ENCODE measurements at places on chromosomes 6 and 20. TPM values are rescaled to one million over a fixed set of nuclear protein-coding genes. Genes with fewer than 3 reads are reported as not detected.

GRCh38 chr6:35166116-35166515, 25.0 kb upstream of the TCP11 start:
- no peak overlapping the region for H3K27ac ChIP-seq
- H3K36me3 ChIP-seq = peaks cover 7% of the 10 kb centered on the region
- H3K4me3 ChIP-seq = no peak overlapping the region
- H3K4me1 ChIP-seq = peaks cover 24% of the 10 kb centered on the region

DNA sequence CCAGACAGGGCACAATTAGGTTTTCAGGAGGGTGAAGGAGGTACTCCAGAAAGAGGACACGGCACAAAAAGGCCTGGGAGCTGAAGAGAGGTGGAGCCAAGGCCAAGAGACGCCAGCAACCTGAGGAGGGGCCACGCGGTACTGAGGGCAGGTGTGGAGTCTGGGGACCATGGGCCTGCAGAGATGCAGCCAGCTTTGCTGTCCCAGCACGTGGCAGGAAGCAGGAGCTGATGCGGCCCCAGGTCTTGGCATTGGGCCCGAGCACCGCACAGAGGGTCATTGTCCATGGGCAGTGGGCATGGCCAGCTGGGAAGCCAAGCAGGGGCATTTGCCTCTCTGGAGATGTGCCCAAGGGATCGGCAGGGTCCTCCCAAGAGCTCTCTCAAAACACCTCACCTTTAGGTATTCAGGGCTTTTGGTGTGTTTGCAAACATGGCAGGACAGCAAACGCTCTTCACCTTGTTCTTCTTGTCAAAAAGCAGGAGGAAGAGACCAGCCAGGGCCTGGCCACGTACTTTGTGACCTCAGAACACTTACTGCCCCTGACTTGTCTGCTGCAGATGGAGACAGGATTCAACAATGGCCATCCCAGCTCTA, 1.4 kb upstream of the BPIFB1 start:
- H3K36me3 ChIP-seq = no peaks in the 10 kb centered on the region
- peaks cover 29% of the 10 kb centered on the region for H3K27me3 ChIP-seq
- no peak for DNase-seq

GRCh38 chr20:59604741-59605600, 631 bp downstream of the PHACTR3 start:
- H3K27ac ChIP-seq = no peak overlapping the region
- H3K27me3 ChIP-seq = peaks cover 5% of the 10 kb centered on the region
- H3K4me1 ChIP-seq = no peaks in the 10 kb centered on the region
- no peak overlapping the region for H3K4me3 ChIP-seq

- DNase-seq = no peak
- no peaks in the 10 kb centered on the region for H3K27me3 ChIP-seq
- no peak overlapping the region for H3K27ac ChIP-seq
Measured at GRCh38 chr6:81741689-81742088, 10.8 kb downstream of the TENT5A start.

AHI1 gene
- 24.5 TPM for total RNA-seq

DNA sequence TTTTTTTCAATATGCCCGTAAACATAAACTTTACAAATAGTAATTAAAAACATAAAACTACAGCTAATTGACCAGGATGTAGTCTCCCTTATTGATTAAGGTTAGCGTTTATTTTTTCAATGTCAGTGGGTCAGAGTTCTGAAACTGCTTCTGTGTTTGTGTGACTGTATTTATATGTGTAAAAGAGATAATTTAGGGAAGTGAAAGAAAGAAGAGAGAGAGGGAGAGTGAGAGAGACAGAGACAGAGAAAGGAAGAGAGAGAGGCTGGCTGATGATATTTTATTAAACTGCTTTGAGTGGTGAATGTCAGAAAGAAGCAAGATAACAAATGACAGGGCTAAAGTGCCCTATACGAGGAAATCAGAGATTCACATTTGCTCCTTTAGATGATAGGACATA, 266.1 kb upstream of the PTCHD4 start:
- H3K27me3 ChIP-seq = no peaks in the 10 kb centered on the region
- peaks cover 2% of the 10 kb centered on the region for H3K4me1 ChIP-seq
- no peak for DNase-seq
- H3K4me3 ChIP-seq = no peak overlapping the region
- no peaks in the 10 kb centered on the region for H3K36me3 ChIP-seq
- no peak overlapping the region for H3K27ac ChIP-seq

DNA sequence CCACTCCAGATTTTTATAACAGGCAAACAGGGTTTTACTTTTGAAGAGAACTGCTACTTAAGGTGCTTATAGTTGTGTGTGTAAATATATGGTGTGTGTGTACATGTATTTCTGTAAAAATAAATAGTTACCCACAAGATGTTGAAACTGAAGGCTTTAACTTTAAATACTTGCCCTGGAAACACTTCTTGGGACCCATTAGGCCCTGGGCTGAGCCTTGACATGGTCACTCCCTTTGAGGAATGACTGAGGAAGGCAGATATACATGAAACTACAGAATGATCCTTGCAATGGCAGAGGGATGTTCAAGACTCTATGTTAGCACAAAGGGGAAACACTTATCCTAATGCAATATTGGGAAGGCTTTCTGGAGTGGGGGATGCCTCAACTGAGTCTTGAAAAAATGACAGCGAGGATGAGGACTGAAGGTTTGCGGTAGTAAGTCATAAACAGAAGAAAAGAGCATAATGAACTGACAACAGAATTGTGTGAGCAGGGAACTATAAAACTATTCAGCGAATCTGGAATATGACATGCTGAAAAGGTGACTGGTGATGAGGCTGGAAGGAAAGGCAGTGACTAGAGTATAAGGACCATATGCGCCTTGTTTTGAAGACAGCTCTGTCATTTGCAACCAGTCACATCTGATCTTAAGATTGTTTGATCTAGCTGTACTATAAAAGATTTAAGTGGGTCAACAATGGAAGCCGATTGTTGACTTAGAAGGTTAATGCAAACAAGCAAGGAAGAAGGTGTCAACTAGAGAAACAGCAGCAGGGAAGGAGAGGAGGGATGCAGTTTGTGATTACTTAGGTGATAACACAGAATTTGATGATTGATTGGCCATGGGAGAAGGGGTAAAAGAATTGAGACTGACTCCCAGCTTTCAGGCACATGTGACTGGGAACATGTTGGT, 64.4 kb upstream of the COL21A1 start:
- no peak for DNase-seq
- H3K27ac ChIP-seq = no peak overlapping the region
- no peaks in the 10 kb centered on the region for H3K4me1 ChIP-seq
- H3K36me3 ChIP-seq = no peaks in the 10 kb centered on the region
- no peak overlapping the region for H3K4me3 ChIP-seq

CASS4 gene
- total RNA-seq = not detected

GRCh38 chr6:11810854-11811643, 32.4 kb upstream of the ADTRP start:
- DNase-seq = no peak
- H3K4me1 ChIP-seq = peaks cover 48% of the 10 kb centered on the region
- peak overlapping the region; percentile 87 for H3K27ac ChIP-seq

DNA sequence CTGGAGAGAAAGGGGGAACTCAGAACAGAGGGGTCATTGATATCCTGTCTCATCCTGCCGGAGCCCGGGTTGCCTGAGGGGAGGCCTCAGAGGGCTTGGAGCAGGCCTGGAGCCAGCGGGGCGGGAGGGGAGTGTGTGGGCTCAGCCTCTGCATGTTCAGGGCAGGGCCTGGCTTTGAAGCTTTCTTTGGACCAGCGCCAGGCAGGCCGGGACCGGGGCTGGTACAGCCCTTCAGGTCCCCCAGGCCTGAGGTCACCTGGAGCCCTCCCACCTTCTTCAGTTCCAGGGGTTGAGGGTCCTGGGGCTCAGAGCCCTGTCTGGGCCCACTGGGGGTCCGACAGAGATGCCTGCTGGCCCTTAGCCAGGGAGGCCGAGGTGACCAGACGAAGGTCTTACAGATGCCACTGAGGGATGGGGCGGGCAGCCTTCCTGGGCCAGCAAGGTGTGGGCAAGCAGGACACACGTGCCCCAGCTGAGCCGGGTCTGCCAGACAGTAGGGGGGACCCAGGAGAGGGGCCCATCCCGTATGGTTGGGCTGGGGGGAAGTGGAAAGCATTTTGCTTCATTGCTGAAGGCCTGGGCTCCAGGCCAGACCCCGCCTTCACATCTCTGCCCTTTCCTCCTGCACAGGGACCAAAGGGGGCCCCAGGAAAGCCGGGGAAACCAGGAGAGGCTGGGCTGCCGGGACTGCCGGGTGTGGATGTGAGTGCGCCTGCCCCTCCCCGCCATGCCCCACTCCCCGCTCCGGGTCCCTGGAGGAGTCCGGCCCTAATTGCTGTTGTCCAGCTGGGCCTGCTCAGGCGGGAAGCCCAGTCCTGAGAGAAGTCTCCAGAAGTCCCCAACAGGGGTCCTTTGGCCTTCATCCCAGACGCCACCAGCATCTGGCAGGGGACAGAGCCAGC, 2.0 kb downstream of the COL9A3 start:
- peaks cover 42% of the 10 kb centered on the region for H3K4me1 ChIP-seq
- H3K36me3 ChIP-seq = no peaks in the 10 kb centered on the region
- peaks cover 8% of the 10 kb centered on the region for H3K27me3 ChIP-seq
- no peak for DNase-seq
- H3K27ac ChIP-seq = peak overlapping the region; percentile 44

DNA sequence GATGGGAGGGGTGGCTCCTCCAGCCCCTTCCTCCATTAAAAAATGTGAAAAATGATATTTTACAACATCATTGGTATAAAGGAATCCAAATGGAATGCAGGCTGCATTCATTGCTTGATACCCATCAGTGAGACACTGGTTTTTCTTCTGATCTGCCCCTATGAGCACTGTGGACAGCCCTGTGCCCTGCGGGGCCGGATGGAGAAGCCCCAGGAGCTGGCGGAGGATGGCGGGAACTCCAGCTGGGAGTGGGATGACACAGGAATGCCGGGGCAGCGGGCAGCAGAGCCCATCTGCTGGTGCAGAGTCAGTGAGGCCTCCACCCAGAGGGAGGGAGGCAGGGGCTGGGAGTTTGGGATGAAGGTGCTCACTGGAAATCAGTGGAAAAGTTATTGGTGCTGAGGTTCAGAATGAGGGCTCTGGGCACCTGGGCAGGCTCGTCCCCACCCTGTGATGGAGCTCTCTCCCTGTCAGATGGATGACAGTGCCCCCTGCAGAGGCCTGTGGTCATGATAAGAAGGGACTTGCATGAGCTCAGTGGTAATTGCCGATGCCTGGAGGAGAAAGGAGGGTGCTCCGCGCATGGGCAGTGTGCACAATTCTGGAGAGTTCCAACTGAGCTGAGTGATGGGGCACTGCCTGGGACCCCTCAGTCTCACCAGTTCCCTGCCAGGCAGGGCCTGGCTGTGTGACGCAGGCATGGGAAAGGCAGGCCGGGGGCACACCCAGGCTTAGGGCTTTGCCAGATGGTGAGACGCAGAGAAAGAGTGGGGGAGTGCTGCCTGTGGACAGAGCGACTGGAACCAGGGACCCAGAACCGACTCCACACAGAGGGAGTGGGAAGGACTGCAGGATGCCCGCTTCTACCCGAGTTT, 23.2 kb downstream of the CTCFL start:
- H3K36me3 ChIP-seq = no peaks in the 10 kb centered on the region
- H3K4me1 ChIP-seq = peaks cover 68% of the 10 kb centered on the region
- DNase-seq = peak; percentile 94
- peak overlapping the region; percentile 95 for H3K27ac ChIP-seq
- peak overlapping the region; percentile 47 for H3K4me3 ChIP-seq

GRCh38 chr6:7468382-7469081, 72.9 kb upstream of the DSP start:
- H3K4me1 ChIP-seq = peaks cover 27% of the 10 kb centered on the region
- H3K4me3 ChIP-seq = no peak overlapping the region

BEND6 gene
- 9.2 TPM for total RNA-seq

GRCh38 chr6:111984081-111984480, 69.8 kb upstream of the CCN6 start:
- no peaks in the 10 kb centered on the region for H3K36me3 ChIP-seq
- no peak overlapping the region for H3K27ac ChIP-seq
- peaks cover 17% of the 10 kb centered on the region for H3K4me1 ChIP-seq
- no peak overlapping the region for H3K4me3 ChIP-seq

HDGFL1 gene
- total RNA-seq = not detected

LY6G6D gene
- not detected for total RNA-seq

SDCBP2 gene
- 0.97 TPM for total RNA-seq

DNA sequence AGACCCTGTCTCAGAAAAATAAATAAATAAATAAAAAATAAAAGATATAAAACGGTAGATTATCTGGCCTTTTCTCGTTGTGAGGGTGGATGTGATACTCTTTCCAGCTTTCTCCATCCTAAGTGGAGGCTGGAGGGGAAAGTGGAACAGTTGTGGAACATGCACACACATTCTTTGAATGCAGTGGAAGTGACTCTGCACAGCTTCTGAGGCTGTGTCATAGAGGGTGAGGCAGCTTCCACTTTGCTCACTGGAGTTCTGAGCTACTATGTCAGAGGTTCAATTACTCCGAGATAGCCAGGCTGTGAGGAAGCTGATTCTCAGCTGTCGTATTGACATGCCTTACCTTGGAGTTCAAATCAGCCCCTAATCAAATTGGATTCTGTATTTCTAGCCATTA, 82.2 kb downstream of the CHMP4B start:
- H3K4me1 ChIP-seq = peaks cover 3% of the 10 kb centered on the region
- H3K4me3 ChIP-seq = no peak overlapping the region
- peaks cover 26% of the 10 kb centered on the region for H3K27me3 ChIP-seq
- no peak overlapping the region for H3K27ac ChIP-seq
- no peaks in the 10 kb centered on the region for H3K36me3 ChIP-seq

TFEB gene
- total RNA-seq = 8.9 TPM

BMP5 gene
- total RNA-seq = not detected

- no peak overlapping the region for H3K4me3 ChIP-seq
- no peaks in the 10 kb centered on the region for H3K4me1 ChIP-seq
- no peaks in the 10 kb centered on the region for H3K36me3 ChIP-seq
- DNase-seq = no peak
- peaks cover 20% of the 10 kb centered on the region for H3K27me3 ChIP-seq
- H3K27ac ChIP-seq = no peak overlapping the region
Measured at GRCh38 chr6:29590218-29590808, 5.4 kb downstream of the OR2H2 start.

NHLRC1 gene
- total RNA-seq = 1.5 TPM

- H3K4me3 ChIP-seq = peak overlapping the region; percentile 87
- peak overlapping the region; percentile 95 for H3K27ac ChIP-seq
- peaks cover 18% of the 10 kb centered on the region for H3K4me1 ChIP-seq
- H3K27me3 ChIP-seq = peaks cover 8% of the 10 kb centered on the region
- H3K36me3 ChIP-seq = no peaks in the 10 kb centered on the region
Measured at GRCh38 chr6:108557494-108558371, 3.0 kb upstream of the FOXO3 start.

DNA sequence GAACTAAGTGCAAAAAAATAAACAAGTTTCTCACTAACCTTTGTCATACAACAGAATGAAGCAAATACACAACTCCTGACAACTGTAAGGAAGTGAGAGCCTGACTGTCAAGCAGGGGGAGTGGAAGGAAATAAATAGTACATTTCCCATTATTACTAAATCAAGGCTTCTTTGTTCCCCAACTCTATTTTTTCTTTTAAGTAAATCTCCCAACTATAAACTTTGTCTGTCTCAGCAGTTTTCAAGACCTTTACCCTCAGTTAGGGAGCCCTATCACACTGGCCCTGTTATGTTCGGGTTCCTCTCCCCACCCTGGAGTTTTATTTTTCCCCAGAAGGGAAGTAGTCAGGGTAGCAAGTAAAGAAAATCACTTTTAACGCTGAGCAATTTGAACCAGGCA, 24.1 kb upstream of the IPCEF1 start:
- H3K27me3 ChIP-seq = peaks cover 7% of the 10 kb centered on the region
- peaks cover 2% of the 10 kb centered on the region for H3K36me3 ChIP-seq
- H3K27ac ChIP-seq = no peak overlapping the region
- peaks cover 9% of the 10 kb centered on the region for H3K4me1 ChIP-seq

LAMA5 gene
- total RNA-seq = 201 TPM

ZSCAN23 gene
- total RNA-seq = 6.0 TPM

TUBB1 gene
- total RNA-seq = not detected
